Cardiac fibroblast (primary cell): ENCODE measurements at places on chromosomes 5 and 9.

GRCh38 chr9:8726692-8727091 is 927.1 kb upstream of the DMAC1 start:
- no peak for DNase-seq

GRCh38 chr5:5398071-5398470 is 24.4 kb upstream of the ICE1 start:
- no peak for DNase-seq

DNA sequence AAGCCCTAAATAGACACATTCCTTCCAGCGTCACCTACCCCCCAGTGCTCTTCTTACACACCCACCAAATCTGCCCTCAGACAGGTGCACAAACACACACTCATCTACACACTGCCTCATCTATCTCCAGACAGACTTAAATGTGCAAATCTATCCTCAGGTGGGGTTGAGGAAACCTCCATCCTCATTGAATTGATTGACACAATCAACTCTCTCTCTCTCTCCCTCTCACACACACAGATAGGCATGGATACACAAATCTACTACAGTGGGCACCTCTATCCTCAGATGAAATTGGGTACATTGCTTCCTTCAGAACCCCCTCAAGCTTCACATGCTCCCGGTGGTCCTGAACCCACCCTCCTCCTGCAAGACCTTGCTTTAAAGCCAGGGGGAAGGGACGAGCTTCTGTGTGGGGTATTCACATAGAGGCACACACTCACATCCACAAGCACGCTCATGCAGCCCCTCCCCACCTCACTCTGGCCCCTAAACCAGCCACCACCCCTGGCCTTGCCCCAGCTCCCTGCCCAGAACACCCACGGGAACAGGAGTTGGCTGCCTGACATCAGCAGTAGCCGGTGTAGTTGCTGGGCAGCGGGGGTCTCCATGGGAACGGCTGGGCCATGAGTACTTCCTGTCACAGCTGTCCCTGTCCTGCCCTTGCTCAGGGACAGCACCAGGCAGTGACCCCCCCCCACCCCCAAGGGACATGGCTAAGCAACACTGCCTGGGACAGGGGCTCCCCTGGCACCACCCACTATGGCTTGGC is 22.8 kb downstream of the PCDH1 start:
- DNase-seq: no peak

- no peak for DNase-seq
Observed at GRCh38 chr5:83433891-83434290, 37.7 kb upstream of the VCAN start.

DNA sequence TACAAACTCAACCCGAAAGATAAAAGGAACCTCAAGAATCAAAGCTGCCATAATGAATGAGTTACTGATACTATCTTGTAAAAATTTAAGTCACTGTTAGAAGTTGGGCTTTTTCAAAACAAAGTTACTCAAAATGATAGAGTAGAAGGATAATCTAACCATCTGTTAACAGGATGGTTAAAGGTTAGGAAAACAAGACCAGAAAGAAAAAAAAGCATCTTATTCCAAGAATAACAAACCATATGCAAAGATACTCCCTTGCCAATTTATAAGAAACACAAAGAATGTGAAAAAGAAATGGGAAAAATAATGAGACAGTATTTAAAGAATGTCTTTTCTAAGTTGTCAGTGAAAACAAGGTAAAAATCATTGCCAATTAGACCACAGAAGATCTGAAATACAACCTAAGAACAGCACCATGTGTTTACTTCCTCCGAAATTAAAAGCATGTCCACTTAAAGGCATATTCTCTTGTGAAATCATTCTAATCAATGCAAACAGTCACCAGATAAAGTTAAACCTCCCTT is 51.2 kb downstream of the STRBP start:
- peak; percentile 25 for DNase-seq

- peak; percentile 87 for DNase-seq
Observed at GRCh38 chr5:151239237-151239861, 13.6 kb upstream of the GM2A start.

- no peak for DNase-seq
Observed at GRCh38 chr5:40436535-40437237, 243.0 kb upstream of the PTGER4 start.

- no peak for DNase-seq
Observed at GRCh38 chr9:123102375-123103113, 69.1 kb downstream of the GPR21 start.

DNA sequence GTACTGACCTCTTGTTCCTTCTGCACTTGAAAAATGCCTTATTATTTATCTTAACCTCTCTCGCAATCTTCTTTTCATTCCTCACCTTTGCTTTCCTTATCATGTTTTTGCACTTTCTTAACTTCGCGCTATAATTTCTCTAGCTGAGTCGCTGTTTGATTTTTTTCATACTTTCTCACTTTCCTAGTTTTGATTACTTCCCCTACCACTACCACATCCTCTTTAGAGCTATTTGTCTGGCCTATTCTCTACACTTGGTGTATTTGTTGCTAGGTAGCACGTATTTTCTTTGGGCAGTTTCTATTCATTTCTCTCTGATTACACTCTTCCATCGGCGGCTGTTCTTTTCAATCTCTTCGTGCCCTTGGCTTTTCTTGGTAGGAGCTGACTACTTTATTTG is 611.8 kb downstream of the BNC2 start:
- no peak for DNase-seq

- peak; percentile 55 for DNase-seq
Observed at GRCh38 chr5:176803943-176804498, 6.3 kb upstream of the UNC5A start.

GRCh38 chr5:10894445-10895054 is 133.5 kb upstream of the DAP start:
- DNase-seq: no peak

- DNase-seq: peak; percentile 61
Observed at GRCh38 chr9:2157277-2158110, 142.3 kb downstream of the SMARCA2 start.
